ENCODE measurements at places on chromosomes 12 and 14.

DNA sequence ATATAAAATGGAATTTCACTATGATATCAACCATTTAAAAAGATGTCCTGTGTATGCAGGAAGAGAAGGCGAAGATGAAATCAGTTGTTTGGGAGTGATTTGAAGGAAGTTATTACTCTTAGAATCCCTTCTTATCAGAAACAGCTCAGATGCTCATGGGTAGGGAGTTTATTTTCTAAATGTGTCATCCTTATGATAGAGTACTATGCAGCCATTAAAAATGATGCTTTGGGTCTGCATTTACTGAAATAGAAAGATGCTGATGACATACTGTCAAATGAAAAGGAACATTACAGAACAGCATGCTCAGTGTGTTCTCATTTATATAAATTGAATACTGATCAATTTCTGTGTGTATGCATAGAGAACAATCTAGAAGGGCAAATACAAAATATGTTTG is 69.8 kb upstream of the MED13L start:
- DNase-seq = no peak

- no peak for DNase-seq
Measured at GRCh38 chr12:81284137-81284536, 206.3 kb downstream of the ACSS3 start.

DNA sequence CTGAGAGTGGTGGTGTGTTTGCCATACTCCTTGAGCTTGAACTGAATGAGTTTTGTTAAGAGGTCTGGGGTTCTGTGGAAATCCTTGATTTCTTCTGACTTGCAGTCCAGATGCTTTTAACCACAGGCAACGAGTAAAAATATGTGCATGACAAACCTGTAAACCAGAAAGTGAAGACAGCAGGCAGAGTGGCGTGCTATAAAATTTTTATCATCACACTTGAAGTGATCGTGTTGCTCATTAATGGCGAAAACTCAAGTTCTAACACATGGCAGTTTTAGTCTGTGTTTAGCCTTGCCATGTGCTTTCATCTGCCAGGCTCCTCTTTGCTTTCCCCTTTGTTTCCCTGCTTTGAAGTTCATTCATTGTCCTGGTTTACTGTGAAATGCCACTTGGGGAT is 28.0 kb downstream of the TXNRD1 start:
- no peak for DNase-seq

DNA sequence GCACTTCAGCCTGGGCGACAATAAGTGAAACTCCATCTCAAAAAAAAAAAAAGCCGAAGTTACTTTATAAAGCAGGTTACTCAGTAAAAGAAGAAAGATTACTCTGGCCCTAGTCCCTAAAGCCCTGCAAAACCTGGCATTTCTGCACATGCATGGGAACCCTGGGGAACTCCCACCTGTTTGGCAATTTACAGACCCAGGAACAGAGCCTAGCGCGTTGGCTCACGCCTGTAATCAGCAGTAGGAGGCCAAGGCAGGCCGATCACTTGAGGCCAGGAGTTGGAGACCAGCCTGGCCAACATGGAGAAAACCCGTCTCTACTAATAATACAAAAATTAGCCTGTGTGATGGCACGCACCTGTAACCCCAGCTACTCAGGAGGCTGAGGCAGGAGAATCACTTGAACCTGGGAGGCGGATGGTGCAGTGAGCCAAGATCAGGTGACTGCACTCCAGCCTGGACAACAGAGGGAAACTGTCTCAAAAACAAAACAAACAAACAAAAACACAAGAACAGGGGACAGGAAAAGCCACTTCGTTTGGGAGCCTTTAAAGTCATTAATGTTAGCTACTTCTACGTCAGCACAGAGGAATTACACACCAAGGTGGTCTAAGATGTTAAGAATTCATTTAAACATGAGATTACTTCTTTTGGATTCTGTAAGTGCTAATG is 34.1 kb upstream of the SPTSSA start:
- DNase-seq = no peak

DNA sequence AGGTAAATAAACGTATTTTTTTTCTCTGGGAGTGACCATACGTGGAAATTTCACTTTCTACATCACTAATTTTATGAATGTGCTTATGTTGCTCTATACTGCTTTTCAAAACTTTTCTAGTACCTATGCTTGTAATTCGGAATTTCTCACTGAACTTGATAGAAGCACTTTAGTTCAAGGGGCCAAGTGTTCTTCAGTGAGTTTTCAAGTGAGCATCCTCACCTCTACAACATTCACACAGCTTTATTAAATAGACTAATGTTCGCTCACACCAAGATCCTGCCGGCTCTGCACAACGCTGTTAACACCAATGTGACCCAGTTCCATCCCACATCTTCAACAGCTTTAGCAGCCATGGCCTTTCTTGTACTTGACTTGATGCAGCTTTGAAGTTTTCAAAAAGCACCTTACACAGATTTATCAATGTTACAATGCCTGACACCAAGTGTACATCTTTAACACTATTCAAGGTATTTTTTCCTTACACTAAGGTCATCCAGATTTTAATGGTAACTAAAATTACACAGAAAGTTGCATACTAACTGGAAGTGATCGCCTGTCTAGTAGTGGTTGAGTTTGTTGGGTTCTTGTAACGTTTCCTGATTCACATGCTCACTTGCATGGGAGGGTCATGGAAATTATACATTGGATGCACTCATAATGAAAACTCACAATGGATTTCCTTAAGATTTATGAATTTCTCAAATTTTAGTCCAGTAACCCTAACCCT is 4.5 kb downstream of the UBC start:
- DNase-seq = no peak

DNA sequence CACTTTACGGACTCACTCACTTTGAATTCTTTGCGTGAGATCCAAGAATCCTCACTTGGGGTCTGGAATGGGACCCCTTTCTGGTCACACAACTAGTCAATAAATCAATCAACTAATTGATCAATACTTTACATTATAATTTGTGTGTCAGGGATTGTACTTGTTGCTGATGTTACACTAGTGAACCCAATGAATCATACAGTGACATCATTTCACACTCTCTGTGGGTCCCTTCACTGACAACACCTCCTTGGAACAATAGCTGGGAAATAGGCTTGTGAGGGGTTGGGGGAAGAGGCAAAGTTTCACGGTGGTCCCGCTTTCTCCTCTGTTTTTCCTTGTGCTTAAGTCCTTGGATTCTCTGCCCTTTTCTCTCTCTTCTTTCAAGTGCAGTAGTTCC is 35.0 kb downstream of the TPH2 start:
- no peak for DNase-seq

DNA sequence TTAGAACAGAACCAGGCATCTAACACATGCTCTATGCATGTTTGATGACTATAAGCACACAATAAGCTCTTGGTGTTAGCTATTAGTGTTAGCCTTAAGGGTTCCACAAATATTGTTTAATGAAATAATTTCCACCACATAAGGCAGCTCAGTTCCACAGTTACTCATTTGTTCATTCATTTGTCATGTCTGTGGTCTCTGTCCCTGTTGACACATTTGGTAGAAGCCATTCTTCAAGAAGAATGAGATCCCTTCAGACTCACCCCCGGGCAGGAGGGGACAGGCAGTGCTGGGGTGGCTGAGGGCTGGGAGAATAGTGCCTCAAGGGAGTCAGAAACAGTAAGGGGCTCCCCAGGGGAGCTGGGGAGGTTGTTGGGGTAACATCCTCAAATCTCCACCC is 3.7 kb upstream of the FAIM2 start:
- DNase-seq = no peak

DNA sequence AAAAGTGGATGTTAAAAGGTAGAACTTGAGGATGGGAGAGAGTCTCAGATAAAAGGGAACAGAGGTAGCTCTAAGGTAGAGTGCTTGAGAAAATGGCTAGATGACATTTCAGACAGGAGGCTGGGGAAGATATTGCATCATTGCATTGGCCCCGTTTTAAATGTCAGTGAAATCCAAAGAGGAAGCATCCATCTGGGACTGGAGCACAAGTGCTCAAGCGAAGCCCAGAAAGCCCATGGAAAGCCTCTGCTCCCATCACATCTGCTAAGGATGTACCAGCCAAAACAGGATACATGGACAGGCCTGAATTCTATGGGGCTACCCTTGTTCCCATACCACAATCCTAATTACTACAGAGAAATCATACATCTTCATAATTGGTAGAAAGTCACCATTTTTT is 581.5 kb upstream of the TMEM132C start:
- no peak for DNase-seq

DNA sequence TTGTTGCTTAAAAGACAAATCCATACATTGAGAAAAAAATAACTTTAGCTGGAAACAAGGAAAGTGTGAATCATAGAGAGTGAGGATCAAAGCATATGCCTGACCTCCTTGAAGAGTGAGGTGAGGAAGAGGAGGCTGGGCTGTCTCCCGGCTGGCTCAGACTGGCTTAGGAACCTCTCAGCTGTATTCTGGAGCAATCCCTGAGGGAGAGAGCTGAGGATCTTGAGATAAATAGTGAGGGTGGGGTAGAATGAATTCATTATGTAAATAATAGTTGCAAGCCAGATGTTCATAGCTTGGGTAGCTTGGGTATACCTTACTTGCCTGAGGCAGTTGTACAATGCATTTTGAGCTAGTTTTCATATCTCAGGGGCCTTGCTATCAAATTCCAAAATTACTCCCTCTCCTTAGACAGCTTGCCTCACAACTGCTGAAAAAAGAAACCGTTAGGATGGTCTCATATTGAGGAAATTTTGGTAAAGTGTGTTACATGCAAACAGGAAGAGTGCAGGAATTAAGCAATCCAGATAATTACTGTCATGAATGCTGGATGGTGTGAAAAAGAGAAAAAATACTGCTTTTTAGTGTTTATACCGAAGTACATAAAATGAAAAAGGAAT is 30.5 kb upstream of the SLC15A5 start:
- no peak for DNase-seq

GRCh38 chr14:101361451-101362433 is 199.6 kb upstream of the DIO3 start:
- DNase-seq = no peak

GRCh38 chr12:77946541-77947061 is 115.9 kb downstream of the NAV3 start:
- DNase-seq = no peak

- DNase-seq = no peak
Measured at GRCh38 chr12:59650588-59651228, 54.9 kb downstream of the SLC16A7 start.

DNA sequence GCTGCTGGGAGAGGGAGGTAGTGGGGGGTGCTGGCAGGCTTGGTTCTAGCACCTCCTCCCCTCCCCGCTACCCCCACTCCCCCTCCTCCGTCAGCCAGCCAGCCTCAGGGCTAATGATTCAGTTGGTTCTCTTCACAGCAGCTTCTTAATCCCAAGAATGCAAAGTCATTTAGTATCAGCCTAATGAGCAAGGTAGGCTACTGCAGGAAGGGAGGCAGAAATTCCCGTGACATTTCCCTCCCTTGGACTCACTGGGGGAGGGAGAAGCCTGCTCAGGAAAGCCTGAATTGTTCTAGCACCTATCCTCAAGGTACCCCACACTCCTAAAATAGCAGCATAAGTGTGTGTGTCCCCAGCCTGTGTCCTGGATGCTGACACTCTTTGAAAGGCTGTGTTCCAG is 29.8 kb downstream of the ITPK1 start:
- no peak for DNase-seq

DNA sequence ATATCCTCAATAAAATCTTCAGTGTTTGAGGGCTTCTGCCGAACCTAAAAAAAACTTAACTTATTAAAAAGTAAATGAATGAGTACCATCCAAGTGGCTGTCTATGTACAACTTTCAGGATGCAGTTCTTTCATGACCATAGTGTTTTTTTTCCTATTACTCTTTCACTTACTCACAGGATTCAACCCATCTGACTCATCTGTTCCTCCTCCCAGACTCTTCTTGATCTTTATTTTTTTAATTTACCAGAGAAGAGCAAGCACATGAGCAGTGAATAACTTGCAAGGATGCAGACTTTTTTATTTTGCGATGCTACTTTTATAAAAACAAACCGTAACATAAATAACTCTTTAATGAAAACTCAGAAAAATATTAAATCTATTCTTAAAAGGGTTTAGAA is 24.5 kb downstream of the RECQL start:
- DNase-seq = no peak

DNA sequence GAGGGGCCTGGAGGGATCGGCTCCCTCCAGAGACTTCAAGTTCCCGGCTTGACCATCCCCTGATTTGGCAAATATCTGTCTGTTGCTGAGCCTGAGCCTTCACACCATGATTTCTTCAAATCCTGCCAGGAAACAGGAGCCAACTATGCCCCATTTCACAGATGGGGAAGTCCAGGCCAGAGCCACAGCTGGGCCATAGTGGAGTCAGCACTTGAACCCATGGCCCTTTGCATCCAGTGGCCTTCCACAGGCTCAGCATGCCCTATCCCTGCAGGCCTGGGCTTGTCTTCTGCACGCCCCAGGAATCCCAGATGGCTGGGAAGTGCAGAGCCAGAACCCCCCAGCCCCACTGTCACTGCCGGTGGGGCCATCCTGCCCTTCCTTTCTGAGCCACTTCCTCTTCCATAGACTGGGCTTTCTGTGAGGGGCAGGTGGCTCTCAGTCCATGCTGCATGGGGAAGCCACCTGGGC is 44.9 kb downstream of the CYP46A1 start:
- no peak for DNase-seq

DNA sequence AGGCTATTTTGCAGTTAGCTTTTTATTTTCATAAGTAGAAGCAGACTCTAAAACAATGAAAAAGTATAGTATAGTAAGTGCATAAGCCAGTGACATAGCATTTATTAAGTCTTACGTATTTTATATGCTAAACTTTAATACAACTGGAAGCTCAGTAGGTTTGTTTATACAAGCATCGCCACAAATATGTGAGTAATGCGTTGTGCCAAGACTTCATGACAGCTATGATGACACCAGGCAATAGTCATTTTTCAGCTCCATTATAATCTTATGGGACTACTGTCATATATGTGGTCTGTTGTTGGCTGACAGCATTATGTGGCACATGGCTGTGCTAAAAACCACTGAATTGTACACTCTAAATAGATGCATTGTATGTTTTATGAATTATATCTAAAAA is 40.3 kb downstream of the SLC38A2 start:
- no peak for DNase-seq

DNA sequence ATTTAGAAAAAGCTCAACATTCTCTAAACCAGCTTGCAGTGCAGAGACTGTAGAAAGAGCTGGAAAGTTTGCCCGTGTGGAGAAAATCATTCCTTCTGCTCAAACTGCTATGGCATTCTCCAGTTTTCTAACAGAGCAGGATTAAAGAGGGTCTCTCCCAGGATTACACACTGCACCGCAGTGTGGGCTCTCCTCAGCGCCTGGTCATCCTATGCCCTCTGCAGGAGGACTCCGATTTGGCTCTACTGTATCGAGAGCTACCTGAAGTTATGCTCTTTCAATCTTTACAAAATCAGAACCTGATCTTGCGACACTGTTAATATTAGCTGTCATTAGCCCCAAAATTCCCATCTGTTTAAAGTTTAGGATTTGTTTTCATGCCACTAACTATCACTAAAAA is 33.0 kb downstream of the BHLHE41 start:
- DNase-seq = peak; percentile 13

GRCh38 chr14:65791191-65791981 is 378.9 kb downstream of the FUT8 start:
- DNase-seq = no peak

GRCh38 chr14:100067481-100067880 is 2.3 kb downstream of the EVL start:
- DNase-seq = no peak

All from C1 segment of cervical spinal cord (tissue), 14 donors.